ENCODE measurements at places on chromosomes 12 and 14. TPM values are rescaled to one million over a fixed set of nuclear protein-coding genes. Genes with fewer than 3 reads are reported as not detected.

- DNase-seq = no peak
Observed at GRCh38 chr12:96670334-96670899, 181.0 kb downstream of the CFAP54 start.

GRCh38 chr12:6347367-6348338 lies 5.8 kb upstream of the TNFRSF1A start:
- no peak for DNase-seq

DNA sequence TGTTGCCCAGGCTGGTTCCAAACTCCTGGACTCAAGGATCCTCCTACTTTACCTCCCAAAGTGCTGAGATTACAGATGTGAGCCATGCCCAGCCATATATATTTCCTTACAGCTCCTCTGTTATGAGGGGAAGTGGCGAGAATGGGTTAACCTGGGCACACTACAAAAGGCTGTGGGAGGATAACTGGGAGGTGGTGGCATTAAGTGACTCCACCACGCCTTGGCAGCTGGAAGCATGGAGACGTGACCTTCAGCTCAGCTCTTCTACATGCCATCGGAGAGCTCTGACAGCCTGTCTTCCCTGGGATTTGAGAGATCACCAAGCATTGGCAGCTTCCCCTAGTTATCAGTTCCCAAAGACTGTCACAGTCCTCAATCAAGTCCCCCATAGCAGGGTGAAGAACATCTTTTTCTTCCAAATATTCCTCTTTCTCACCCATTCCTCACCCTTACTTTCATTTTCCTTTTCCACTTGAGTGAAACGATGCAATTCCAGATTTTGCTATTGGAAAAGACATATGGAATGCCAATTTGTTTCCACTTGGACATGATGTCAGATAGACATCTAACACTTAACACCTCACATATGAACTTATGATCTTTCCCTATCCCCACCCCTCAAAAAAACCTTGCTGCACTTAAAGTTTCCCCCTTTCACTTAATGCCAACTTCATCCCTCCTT lies 48.5 kb downstream of the PHLDA1 start:
- no peak for DNase-seq

DNA sequence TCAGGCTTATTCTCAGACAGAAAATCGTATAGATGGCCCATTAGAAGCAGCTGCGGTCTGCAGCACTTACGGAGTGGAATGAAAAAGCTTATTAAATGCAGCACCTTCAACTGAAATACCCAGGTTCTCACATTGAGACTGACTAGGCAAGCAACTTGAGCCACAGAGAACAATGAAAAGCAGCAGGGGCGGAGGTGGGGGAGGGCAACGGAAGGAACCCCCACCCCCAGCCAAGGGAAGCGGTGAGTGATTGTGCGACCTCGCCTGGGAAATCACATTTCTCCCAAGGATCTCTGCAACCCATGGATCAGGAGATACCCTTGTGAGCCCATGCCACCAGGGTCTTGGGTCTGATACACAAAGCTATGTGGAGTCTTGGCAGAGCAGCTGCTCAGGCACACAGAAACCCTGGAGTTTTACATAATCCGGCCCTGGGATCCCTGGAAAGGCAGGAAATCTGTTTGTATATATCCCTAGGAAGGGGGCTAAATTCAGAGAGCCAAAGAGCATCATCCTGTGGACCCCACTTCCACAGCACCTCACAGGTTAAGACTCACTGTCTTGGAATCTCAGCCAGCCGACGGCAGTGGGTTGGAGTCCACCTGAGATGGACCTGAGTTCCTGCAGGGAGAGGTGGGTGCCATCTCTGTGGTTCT lies 38.1 kb downstream of the PZP start:
- DNase-seq = no peak

DNA sequence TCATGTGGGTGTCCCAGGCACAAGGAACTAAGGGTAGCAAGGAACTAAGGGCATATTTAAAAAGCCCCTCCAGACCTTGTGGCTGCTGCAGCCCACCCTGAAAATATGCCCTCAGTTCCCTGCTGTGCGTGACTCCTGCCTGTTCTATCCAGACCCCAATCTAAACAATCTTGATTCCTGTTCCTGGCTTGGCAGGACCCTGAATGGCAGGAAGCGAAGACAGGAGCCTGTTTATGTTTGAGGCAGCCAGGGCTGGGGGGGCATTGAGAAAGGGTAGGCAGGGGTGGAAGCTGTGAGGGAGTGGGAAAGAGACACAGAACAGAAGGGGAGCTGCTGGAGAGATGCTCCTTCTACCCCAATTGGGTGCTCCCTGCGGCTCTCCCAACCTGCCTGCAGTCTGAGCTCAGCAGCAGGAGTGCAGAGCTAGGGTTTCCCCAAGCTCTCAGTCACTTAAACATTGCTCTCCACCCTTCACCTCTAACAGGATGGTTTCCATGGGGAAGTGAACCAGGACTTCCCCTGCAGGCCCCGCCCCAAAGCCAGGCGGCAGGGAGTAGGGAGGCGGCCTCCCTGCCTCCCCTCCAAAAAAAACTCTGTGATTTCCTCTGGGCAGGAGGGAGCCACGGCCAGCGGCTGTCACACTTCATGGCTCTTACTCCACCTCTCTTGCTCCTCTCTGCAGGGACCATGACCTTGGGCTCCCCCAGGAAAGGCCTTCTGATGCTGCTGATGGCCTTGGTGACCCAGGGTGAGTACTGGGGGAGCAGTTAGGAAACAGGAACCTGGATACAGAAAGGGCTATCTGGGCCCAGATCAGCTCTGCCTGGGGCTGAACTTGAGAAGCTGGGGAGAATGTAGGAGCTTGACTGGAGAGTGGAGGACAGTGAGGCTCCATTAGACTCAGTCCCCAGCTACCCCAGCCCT lies 4.7 kb downstream of the ACVRL1 start:
- no peak for DNase-seq

NAV3 gene
- 7.8 TPM for total RNA-seq

DNA sequence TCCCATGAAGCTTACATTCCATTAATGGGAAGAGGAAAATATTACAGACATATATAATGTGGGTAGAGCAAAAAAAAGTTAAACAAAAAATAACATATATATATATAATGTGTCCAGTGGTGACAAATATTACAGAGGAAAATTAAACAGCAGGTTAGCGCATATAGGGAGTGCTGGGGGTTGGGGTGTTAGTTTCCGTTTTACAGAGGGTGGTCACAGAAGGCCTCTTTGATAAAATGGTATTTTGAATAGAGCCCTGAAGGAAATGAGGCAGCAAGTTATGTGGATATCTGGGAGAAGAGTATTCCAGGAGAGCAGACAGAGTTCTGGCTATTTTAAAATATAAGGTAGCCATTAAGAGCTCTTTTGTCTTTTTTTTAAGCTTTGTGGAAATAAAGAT lies 73.2 kb downstream of the DCAF5 start:
- DNase-seq = no peak

NKX2-1 gene
- 0.84 TPM for total RNA-seq

GRCh38 chr12:3132636-3133404 lies 55.6 kb downstream of the TSPAN9 start:
- no peak for DNase-seq

RND1 gene
- total RNA-seq = 2.0 TPM

- DNase-seq = no peak
Observed at GRCh38 chr12:124456652-124457152, 110.7 kb downstream of the NCOR2 start.

ATF7IP gene
- total RNA-seq = 38.6 TPM

DNA sequence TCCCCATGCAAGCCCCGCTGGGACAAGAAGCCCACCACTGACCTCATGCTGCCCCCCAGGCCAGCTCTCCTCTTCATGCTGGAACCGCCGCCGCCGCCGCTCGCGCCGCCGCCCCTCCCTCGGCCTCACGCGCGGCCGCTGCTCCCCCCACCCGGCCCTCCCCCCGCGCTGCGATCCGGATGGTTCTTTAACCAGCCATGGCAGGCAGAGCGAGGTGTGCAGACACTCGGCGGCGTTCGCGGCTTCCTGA lies at the start of gene DCAF5:
Gene DCAF5 (minus strand): TSS at position 218 of the 250 bp plus-strand sequence. CDS start 141 bp downstream, at position 77.
- DNase-seq = peak; percentile 84

DNA sequence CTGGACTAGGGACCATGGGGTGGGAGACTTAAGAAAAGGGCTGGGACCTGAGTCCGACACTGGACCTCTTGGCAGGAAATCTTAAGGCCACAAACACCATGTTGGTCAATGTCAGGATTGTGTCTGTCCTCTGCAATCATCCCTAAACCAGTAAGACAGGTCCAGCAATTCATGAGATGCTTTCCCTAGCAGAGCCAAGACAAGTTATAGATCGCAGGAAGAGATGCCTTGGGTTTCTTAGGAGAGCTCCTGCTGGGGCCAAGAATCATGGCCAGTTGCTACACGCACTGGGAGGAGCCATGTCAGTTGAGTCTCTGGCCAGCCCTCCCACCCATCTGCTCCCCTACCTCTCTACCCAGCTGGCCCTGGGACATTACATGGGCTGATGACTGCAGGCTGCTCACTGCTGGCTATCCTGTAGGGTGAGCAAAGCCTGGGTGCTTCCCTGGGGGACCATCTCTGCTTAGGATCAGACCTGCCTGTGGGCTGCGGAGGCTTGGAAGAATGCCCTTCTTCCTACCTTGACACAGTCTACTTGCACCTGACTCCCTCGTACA lies 14.2 kb downstream of the PLEKHH1 start:
- DNase-seq = no peak

DNA sequence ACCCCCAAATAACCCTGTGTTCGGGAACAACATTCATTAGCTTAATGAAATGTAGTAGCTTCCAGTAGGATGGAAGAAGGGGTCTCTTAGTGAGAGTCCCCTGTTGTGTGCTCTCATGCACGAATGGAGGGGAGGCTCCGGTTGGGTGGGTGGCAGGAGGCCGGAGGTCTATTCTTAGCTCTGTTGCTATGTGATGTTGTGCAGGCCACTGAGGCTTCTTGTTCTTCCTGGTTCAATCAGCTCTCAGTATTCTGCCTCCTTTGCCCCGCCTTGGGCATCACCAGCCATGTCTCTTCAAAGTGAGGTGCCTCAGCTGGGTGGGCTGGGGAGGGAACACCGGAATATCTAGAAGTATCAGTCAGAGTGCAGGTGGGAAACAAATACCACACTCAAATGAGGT lies 50.8 kb downstream of the KCNA1 start:
- DNase-seq = no peak

NEK9 gene
- 64.4 TPM for total RNA-seq

- no peak for DNase-seq
Observed at GRCh38 chr12:51051787-51052186, 3.7 kb downstream of the LETMD1 start.

ZBTB42 gene
- 4.4 TPM for total RNA-seq

DNA sequence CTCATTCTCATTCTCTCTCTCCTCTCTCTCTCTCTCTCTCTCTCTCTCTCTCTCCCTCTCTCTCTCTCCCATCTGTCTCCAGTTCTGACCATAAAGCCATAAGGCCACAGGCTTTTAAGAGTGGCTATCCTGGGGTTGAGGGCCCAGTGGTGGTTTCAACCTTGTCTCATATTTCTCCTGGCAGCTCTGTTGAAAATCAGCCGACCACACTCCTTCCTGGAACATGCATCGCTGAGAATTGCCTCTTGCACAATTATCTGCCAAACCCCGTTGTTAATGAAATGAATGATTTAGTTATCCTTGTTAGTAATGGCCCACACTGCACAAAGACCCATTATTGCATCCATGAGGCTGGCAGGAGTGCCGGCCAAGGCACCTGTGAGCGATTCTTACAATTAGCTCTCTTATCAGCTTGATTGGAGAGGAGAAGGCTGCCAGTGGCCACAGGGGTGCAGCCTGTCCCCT lies 30.4 kb upstream of the KCNA5 start:
- DNase-seq = no peak

DNA sequence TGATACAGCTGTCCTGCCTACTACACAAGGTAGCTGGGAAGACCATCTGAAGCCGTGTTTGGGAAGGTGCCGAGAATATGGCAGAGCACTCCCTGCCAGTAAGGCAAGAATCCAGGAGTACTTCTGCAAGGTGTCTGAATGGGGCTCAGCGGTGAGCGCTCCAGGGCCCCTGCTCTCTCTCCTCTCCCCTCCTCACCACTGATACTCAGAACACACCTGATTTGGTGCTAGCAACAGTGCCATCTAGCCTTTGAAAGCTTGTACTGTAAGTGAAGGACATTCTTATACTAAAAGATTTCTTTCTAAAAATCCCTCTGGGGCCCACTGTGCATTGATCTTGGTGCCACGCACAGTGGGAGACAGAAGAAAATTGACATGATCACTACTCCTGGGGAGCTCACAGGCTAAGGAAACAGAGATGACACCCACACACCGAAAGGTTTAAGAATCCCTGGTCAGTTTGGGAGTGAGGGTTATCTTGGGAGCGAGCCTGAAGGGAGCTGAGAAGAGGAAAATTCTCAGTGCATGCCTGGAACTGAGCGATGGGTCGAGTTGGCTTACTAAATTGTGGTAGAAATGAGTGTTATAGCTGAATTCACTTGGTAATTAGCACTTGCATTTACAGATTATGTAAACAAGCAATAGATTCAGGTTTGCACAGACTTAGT lies 216.9 kb downstream of the NTF3 start:
- DNase-seq = peak; percentile 4

DNA sequence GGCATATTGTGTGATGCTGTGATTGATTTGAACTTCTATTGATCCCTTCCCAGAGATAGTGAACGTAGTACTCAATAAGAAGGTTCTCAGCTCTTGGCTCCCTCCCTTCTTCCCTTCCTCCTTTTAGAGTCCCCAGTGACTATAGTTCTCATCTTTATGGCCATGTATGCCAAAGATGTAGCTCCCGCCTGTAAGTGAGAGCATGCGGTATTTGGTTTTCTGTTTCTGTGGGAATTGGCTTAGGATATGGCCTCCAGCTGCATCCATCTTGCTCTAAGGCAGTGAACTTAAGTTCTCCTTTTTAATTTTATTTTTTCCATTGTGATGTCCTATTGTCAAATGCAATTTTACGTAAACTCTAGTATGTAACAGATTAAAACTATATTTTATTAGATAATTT lies 109.5 kb downstream of the AEBP2 start:
- no peak for DNase-seq

DNA sequence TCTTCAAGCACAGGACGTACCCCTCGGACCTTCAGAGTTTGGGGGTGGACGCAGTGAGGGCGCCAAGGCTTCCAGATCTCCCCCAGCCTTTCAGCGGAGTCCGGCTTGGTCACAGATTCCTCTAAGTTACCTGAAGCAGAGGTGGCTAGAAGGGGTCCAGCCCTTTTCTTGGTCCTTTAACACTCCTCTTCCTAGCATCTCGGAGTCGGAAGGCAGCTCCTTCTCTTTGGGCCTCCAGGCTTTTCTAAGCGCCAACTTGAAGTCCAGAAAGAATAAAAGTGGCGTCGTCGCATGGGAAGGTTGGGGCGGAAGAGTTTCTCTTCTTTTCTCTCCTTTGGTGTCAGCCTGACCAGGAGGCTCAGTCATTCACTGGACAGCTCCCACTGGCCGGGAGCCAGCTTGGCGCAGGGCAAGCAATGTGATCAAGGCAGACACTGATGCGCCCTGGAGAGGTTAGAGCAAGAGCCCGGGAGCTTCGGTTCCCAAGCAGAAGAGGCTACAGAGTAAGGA lies 9.6 kb downstream of the OR6S1 start:
- DNase-seq = no peak

- DNase-seq = no peak
Observed at GRCh38 chr12:32089586-32089985, 17.1 kb upstream of the BICD1 start.

MOK gene
- 9.4 TPM for total RNA-seq

CPM gene
- total RNA-seq = 5.3 TPM

DNA sequence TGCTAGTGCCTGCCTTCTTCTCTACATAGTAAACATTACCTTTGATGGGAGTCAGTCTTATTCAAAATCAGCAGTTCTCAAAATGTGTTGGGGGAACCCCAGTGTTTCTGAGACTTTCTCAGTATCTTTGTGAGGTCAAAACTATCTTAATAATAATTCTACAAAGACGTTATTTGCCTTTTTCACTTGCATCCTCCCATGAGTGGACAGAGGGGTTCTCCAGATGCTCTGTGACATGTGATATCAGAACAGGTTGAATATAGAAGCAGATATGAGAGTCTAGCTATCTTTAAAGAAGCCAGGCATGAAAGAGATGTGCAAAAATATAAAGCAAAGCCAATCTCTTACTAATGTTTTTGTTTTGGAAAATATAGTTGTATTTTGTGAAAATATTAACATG lies 144.7 kb downstream of the KTN1 start:
- DNase-seq = no peak
